ENCODE measurements at places on chromosomes 2 and 18.

DNA sequence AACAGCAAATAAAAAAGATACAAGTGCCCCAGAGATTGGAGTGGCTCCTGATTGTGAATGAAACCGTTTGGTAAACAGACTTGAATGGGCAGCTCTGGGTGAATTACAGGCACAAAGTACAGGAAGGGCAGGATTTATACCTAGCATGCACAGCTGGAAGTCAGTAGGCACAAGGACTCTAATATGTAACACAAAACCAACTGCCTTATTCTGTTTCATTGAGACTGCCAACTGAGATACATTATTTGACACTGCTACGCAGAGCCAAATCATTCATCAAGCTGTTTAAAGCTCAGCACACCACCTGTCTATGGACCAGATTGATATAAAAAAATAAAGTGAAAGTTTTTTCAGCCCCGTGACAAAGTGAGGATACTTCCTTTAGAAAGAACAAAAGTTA lies 541.2 kb downstream of the NUP35 start:
- DNase-seq = no peak

GRCh38 chr2:144120487-144120886 lies 399.4 kb downstream of the ZEB2 start:
- no peak for DNase-seq

DNA sequence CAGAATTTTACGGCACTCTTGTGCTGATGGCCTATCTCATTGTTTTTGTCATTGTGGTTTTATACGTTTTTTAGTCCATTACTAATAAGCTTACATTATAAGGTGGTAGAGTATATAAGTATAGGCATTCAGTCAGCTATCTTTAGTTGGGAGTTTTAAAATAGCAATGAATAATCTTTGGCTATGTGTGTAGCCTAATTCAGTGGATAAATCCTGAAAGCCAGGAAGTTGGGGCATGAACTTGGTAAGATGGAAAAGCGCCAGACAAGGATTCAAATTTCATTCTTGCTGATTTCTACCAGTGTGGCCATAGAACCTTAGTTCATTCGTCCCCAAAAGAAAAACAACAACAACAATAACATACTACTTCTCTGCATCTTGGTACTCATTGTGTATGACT lies 31.2 kb downstream of the EPC2 start:
- DNase-seq = no peak

DNA sequence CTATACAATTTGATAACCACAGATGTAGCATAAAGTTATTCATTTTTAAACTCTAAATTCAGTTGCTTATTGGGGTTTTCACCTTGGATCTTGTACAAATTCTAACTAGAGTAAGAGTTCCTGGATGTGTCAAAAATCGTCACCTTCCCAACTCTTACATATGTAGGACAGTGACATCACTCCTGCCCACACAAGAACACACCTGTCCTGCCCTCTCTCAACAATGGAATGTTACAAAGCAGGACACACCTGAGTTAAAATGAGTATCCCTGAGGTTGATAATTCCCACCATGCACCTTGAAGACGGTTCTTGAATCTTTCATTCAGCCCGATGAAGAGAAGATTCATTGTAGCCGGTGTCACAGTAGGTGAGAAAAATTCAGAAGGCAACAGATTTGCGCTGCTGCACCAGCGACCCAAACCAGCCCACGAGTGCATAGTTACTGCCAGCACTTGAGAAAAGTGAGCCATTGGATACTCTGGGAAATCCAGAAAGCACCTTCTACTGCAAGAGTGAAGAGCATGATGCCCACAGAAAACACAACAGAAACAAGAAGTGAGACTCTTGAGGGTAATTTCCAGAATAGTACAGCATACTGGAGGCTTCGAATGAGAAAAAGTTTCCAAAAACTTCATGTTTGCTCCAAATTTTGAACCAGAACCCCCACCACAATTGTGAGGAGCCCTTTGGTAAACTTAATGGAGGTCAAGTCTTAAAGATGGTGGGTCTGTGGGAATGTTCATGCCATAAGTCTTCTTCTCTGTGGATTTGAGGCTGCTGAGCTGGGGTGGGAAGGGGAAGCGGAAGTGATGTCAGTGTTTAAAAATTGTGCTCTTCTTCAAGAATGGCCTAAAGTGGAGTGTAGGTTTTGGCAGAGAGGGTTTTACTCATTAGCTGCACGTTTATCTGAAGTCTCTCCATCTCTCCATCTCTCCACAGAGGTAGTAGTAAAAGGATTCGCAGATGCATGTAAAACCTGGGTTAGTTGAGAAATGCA lies 34.7 kb upstream of the ADAM23 start:
- DNase-seq = no peak

DNA sequence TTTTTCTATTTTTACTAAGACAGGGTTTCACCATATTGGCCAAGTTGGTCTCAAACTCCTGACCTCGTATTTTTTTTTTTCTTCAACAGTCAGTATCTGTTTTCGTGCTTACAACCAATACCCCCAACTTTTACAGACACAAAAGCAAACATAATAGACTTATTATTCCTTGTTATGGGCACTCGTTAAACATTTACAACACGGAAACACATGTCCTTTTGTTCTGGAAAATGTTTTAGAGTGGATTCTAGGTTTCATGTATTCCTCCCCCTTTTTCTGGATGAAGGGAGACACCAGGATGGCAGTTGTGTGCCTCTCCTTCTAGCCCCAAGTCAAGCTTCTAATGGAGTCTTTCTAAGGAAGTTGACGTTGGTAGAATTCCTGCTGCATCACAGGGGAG lies 88.8 kb downstream of the CD226 start:
- DNase-seq = no peak

GRCh38 chr2:15195813-15196212 lies 365.3 kb downstream of the NBAS start:
- peak; percentile 15 for DNase-seq

DNA sequence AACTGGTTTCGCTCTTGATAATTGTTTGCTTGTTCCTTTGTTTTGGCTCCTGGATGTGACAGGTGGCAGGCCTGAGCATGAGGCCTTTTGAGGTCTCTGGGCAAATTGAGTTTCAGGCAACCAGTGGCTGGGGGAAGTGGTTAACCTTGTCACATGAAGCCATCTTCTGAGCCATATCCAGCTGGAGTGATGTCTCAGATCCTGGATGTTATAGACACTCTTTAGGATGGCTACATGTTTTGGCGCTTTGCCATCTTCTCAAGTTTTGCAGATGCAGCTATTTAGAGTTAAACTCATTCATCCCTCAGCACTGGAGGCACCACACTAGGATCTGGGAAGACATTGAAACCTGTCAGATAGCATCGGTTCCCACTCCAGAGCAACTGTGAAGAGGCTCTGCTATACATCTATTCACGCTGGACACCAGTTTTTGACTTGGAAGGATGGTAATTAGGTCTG lies 25.3 kb upstream of the TACR1 start:
- no peak for DNase-seq

DNA sequence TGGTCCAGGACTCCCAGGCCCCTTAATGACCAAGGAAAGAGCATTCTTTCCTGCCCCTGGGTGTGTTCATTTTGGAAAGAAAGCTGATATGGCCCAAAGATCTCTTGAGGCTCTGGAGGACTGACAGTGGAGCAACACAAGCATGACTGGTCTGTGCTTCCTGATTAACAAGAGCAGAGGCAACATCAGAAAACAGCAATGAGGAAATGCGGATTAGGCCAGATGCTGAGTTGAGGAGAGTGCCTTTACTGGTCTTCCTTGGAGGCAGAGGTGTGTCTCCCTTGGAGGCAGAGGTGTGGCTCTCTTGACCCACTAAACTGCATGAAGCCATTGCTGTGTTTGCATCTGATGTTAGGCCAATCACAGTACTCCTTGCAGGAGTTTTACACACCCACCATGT lies 19.9 kb downstream of the IL36B start:
- no peak for DNase-seq

GRCh38 chr2:189210250-189211087 lies 30.9 kb upstream of the COL5A2 start:
- DNase-seq = peak; percentile 51

DNA sequence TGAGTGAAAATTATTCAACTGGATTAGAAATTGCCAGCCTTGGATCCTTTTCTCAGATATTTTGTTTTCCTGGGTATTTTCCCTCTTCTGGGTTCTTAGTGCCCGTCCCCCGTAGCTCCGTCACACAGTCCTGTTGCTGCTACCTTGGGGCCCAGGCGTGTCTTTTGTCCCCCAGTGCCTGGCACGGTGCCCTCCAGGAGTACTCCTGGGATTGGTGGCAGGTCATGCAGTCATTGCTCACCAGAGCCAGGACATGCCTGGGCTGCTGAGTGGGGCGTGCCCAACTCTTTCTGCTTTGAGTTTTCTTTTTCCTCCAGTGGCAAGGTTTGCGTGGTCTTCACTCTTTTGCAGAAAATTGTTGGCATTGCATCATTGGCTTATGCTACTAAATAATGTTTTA lies 275.2 kb downstream of the AGAP1 start:
- DNase-seq = no peak

DNA sequence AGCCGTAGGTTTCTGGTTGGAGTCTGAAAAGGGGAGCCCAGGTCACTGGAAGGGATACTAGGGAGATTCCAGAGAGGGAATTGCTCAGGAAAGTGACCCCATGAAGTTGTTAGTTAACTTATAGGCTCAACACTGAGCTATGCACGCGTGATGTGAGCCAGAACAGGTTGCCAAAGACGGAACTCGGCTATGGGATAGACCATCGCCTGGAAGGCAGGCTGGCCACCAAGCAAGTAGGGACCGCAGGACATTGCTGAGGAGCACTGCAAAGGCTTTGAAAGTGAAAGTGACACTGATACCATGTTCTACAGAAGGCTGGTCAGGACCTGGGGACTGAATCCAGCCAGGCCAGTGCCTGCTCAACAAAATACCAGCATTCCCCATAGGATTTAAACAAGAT lies 7.3 kb downstream of the FARP2 start:
- DNase-seq = peak; percentile 58

DNA sequence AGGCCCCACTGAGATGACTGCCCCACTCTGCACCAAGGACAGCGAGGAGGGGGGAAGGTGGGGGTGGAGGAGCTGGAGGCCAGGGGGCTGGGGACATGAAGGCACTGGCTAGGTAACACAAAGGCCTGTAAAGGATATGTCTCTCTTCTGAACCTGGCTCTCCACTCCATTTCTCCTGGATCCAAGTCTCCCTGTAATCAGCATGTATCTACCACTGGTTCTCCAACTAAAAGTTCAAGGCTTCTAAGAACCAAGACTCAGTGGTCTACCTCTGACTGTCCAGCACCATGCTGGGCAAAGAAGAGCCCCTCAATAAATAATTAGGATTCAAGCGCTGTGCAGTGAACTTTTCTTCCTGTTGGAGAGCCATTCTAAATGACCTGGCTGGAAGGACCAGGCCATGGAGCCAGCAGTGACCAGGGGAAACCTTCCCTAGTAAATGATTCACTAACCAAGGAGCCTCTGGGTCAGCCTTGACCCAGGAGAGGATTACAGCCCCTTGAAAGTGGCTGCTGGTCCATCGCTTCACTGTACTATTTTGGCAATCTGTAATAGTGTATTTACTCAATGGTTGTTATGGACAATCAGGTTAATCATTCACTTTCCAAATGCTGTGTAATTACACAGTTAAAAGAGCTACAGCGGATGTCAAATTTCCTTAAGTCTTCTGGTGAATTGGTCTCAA lies 73.2 kb downstream of the BCL11A start:
- DNase-seq = peak; percentile 25

GRCh38 chr2:232367016-232367415 lies 11.5 kb upstream of the ALPP start:
- no peak for DNase-seq

DNA sequence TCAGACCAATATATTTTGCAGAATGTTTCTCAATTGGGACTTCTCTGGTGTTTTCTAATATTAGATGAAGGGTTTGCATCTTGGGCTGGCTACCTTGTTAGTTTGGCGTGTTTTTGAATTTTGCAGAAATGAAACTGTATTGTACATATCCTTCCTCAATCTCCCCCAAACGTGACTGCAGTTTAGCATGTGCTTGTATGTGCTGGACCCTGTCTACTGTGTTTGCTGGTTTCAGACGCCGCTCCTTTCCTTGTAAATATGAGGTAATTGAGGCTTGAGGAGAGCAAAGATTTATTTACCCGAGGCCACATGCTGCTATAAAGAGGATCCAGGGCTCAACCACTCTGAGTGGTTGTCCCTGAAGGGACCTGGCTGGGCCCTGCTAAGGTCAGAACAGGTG lies 57.2 kb downstream of the NGEF start:
- no peak for DNase-seq

DNA sequence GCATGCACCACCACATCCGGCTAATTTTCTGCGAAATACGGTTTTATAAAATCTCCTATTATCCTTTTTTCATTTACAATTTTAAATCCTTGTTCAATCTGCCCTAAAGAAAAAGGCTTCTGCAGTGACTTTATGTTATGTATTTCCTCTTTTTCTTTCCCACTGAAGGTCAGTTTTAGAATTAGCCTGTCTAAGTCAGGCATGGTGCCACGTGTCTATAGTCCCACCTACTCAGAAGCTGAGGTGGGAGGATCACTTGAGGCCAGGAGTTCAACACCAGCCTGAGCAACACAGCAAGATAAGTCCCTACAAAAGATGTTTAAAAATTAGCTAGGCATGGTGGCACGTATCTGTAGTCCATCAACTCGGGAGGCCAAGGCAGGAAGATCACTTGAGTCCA lies 39.8 kb upstream of the TNFRSF11A start:
- no peak for DNase-seq

- DNase-seq = no peak
Observed at GRCh38 chr2:144524118-144525009, 4.4 kb upstream of the ZEB2 start.

DNA sequence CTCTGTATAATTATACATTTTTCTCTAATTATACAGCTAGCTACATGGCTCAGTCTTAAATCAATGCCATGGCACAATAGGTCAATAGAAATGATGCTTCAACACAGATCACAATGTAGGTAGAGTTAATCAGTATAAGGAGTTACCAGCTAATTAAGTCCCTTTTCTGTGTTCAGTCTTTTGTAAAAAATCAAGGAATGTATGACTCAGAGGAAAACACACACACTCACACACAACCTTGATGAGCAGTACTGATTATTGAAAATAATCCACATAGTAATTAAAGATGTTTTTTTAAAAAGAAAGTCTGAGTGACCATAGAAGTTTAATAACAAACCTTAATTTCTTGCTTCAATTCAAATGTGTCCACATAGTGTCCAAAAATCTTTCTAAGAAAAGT lies 691.3 kb downstream of the LRP1B start:
- DNase-seq = peak; percentile 61

DNA sequence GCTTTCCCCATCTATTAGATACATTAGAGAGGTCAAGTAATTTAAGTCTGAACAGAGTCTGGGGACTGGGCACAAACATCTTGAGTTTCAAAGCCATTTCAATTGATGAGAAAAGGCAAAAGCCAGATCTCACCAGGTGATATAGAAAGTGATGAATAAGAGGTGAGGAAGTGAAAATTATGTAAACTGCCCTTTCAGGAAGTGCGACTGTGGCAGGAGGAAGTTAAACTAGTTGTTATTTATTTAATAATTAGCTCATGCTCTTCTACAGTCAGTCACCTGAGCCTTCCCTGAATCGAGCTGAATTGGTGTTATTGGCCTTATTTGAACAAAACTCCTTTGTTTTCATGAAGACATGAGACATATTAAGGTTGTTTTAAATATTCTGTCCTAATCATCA lies 115.1 kb downstream of the CDH20 start:
- DNase-seq = no peak

- DNase-seq = no peak
Observed at GRCh38 chr2:238570926-238571325, 144.2 kb downstream of the ASB1 start.

GRCh38 chr2:238060096-238060541 lies 682 bp upstream of the SCLY start:
- DNase-seq = no peak

All from epithelial cell of proximal tubule (primary cell).